Caki2 (cell line): ENCODE measurements at places on chromosomes 7 and 10.

- no peak for DNase-seq
Observed at GRCh38 chr10:4004990-4005389, 220.0 kb upstream of the KLF6 start.

DNA sequence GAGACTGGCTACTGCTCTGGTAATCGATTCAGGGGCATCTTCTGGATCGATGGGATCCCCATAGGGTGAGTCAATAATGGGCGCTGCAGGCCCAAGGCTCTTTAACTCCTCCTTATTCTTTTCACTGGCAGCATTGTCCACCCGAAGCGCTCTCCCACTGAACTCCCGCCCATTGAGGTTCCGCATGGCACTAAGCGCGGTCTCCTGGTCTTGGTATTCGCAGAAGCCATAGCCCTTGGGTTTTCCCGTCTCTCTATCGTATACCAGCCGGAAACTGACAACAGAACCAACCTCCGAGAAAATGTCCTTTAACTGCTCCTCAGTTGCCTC, 285 bp downstream of the CSTF2T start:
- no peak for DNase-seq

DNA sequence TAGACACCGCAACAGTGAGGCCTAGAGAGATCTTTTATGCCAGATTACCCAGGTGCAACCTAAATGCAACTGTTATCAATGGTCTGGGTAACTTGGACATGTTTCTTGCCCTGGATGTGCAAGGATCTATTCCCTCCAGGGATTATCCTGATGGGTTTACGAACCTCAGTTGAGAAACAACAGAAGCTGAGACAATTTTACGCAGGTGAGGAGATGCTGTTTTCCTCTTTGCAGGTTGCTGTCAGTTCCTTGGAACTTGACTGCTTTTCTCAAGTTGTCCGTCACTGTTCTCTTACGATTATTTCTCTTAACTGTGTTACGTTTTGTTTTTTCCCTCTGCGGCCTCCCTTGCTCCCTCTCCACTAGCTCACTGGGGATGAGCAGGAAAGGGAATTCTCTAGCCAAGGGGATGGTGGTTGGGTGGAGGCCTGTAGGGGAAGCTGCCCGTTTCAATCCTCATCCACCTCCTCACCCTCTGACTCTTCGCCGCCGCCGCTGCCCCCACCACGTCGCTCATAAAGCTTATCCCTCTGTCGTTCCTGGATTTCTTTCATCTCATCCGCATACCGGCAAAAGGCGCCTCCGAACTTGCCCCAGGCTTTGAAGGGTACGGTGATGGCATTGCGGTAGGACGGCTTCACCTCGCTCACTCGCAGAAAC, 1.2 kb downstream of the PURB start:
- no peak for DNase-seq

DNA sequence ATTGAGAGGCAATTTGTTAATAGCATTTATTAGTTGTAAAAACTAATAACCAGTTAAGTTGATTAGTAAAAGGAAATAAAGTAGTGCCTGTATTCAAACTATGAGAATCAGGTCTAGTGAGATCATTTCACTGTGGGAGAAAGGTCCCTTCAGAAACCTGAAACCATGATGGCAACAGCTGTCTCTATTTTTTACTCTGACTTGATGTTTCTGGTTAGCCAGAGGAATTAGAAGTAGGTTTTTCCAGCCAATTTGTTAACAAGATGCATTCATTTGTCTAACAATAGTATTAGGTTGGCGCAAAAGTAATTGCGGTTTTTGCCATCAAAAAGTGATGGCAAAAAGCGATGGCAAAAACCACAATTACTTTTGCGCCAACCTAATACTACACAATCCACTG, 272.2 kb upstream of the YAE1 start:
- no peak for DNase-seq

GRCh38 chr7:106057204-106057961, 54.7 kb downstream of the SYPL1 start:
- no peak for DNase-seq
